ENCODE measurements at places on chromosomes 2 and 18.

DNA sequence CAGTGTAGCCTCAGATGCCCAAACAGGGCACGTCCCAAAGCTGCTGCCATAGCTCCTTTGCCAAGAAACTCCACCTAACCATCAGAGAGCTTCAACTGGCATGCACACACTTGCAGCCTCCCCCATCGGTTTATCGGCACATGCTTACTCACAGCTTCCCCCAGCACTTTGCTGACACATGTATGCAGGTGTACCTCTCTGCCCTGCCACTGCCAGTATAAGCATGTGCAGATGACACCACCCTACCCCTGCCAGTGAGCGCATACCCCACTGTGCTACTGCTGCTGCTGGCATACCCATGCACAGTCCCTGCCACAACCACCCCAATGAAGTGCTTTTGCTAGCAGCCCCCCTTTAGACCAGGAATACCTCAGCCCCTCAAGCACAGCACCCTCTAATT is 1231.0 kb downstream of the DSC3 start:
- no peak for DNase-seq

DNA sequence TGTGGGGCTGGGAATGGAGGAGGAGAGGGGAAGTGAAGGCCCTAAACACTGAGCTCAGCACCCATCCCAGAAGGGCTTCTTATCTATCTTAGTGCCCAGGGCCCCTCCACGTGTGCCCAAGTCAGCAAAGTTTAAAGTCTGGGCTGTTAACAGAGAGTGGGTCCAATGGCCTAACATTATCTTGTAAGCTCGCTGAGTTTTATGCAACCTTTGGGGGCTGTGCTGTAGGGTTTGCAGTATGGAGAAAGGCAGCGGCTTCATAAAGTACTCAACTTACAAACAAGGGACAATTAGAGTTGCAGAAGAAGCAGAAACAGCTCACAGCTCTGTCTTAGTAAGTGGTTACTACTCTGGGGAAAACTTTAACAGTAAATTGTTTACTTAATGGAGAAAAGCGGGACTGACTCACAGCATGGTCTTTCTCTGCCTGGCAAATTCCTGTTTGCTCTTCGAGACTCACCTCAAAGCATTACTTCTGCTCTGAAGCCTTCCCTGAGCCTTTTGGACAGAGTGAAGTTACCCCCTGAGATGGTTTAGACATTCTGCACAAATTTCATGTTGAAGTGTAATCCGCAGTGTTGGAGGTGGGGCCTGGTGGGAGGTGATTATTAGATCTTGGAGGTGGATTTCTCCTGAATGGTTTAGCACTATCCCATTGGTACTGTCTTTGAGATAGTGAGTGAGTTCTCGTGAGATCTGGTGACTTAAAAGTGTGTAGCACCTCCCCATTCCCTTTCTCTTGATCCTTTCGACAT is 9.0 kb downstream of the ENOSF1 start:
- DNase-seq, result no peak

DNA sequence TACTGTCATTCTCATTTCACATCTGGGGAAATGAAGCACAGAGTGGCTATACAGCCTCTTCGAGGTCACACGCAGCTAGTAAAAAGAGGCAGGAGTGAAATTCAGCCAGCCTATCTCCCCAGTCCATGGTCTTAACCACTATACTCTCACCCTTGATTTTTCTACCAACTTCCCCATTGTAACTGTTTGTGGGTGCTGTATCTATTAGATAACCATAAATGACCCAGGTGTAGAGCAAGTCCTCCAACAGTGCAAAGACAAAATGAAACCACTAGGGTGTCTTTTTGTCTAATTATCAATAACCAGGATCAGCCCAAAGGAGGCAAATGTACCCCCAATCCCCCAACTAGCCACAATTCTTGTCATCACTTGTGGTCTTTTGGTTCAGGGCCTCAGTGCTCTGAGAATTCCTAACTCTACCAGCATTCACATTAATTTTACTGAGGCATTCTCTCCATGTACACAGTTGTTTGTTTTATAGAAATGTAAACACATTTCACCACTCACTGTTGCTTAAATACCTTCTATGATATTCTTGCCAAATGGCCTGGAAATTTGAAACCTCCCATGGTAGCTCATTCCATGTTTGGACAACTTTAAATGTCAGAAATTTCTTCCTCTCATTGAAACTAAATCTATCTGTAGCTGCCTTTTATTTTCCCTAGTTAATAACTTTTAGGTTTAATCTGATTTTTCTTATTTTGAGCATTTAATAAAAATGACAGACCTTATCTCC is 58.7 kb downstream of the SLC40A1 start:
- DNase-seq, result no peak

GRCh38 chr2:53609551-53609950 is 158.1 kb upstream of the CHAC2 start:
- DNase-seq, result no peak
